ENCODE measurements at places on chromosomes 7 and 10. TPM values are rescaled to one million over a fixed set of nuclear protein-coding genes. Genes with fewer than 3 reads are reported as not detected.

The CEP55 gene
- total RNA-seq: 2.4 TPM

The FXYD4 gene
- total RNA-seq: not detected

The OR6V1 gene
- total RNA-seq: not detected

The LRRC4 gene
- 13.9 TPM for total RNA-seq

The CLRN3 gene
- total RNA-seq: not detected

The ZNHIT1 gene
- total RNA-seq: 46.1 TPM

The FAM131B gene
- 73.8 TPM for total RNA-seq

The TAS2R3 gene
- total RNA-seq: 1.2 TPM

The SPDYE16 gene
- total RNA-seq: 0.41 TPM

The TUBB8 gene
- not detected for total RNA-seq

The ANKRD7 gene
- total RNA-seq: 12.2 TPM

The CDH23 gene
- total RNA-seq: 3.3 TPM

The UPK3BL2 gene
- 1.6 TPM for total RNA-seq

The LMTK2 gene
- total RNA-seq: 37.1 TPM

The HNRNPF gene
- 97.4 TPM for total RNA-seq

The GIMAP6 gene
- total RNA-seq: 6.9 TPM

The ADCYAP1R1 gene
- total RNA-seq: 34.2 TPM

The SLC18A3 gene
- total RNA-seq: under 0.01 TPM

The COL28A1 gene
- total RNA-seq: 0.82 TPM

The STAG3 gene
- total RNA-seq: 1.2 TPM

The ST8SIA6 gene
- total RNA-seq: 4.9 TPM

The IFIT2 gene
- 3.3 TPM for total RNA-seq

The TFR2 gene
- total RNA-seq: 2.9 TPM

The HELLS gene
- 14.7 TPM for total RNA-seq

The TMEM270 gene
- not detected for total RNA-seq

The MEOX2 gene
- total RNA-seq: not detected

The VPS50 gene
- total RNA-seq: 119 TPM

The FGL2 gene
- 2.9 TPM for total RNA-seq

The SYPL1 gene
- total RNA-seq: 37.5 TPM

The DGKB gene
- total RNA-seq: 9.0 TPM

The COBL gene
- total RNA-seq: 2.4 TPM

The POLR2J gene
- total RNA-seq: 11.8 TPM

The CFTR gene
- under 0.01 TPM for total RNA-seq

The GLRX3 gene
- 68.5 TPM for total RNA-seq

The GAD2 gene
- total RNA-seq: 14.3 TPM

The TCERG1L gene
- 2.0 TPM for total RNA-seq

The AKR1C1 gene
- total RNA-seq: 30.2 TPM

The CALHM2 gene
- 1.6 TPM for total RNA-seq
